NCI-H345 (cell line): ENCODE measurements at places on chromosomes 3 and 15.
A peak's percentile ranks its signal among the peaks of the same experiment; 100 is the strongest.

- DNase-seq, result no peak
Measured at GRCh38 chr15:95718441-95718840, 612.1 kb upstream of the NR2F2 start.

DNA sequence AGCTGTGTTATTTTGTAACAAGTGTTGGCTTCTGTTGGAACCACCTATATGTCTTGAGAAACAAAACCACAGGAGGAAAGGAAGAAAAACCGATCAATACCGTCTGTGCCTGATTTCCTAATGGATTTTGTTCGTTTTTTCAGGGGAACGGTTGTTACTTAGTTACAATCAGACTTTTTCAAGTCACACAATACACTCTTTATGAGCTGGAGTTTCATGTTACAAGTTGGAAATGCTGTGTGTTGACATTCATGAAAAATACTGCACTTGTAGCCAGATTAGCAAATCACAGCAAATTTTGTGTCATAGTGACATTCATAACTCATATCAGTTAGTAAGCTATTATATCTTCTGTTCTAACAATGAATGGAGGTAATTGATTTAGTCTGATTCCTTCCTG, 78.9 kb downstream of the SLTM start:
- no peak for DNase-seq

DNA sequence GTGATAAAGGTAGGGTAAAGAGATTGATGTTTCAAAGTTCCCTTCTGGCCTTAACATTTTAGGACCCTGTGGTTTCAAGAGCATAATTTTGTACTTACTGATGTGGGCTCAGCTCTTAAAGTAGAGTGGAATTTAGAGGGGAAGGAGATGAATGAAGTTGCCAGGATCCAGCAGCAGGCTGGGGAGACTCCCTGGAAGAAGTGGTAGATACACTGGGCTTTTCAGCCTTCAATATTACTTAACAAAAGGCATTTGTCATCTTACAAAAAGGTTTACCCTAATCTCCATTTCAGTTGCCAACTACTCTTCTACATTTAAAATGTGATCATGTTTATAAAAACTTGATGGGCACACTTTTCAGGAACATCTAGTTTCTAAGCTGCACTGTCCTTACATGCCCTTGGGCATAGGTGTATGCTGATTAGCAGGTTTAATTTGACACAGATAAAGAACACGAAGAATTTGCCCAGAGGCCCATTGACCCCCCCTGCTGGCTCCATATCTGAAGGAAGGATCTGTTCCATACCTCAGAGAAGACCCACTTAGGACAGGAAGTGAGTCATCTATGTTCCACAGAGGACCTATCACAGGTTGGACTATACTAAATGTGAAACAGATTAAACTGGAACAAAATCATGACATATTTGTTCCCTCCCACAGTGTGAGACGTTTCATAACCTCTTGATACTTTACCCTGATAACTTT, 93.0 kb upstream of the LPP start:
- peak; percentile 14 for DNase-seq

GRCh38 chr3:114803042-114803695, 343.9 kb downstream of the ZBTB20 start:
- no peak for DNase-seq

- no peak for DNase-seq
Measured at GRCh38 chr3:63582943-63583500, 69.5 kb upstream of the SNTN start.

GRCh38 chr3:24829629-24830229, 335.1 kb upstream of the THRB start:
- no peak for DNase-seq

DNA sequence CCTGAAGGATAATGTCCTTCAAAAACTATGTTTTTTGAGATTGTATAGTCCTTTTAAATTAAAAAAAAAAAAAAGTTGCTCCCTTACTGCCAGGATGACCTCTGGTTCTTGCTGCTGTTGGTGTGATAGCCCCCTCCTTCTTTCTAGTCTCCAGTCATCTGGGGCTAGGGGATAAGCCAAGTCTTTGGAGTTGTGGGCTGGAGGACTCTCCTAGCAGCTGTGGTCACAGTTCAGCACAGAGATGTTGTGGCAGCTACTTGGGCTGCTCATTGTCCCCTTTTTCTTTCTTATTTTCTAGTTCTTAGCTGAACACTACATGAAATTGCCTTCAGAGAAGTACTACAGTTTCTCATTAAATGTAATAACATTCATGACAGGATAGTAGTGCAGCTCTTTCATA, 39.2 kb upstream of the APH1B start:
- no peak for DNase-seq

GRCh38 chr3:162602619-162603018, 1106.0 kb downstream of the OTOL1 start:
- no peak for DNase-seq

GRCh38 chr3:73820431-73820830, 195.7 kb upstream of the PDZRN3 start:
- DNase-seq, result no peak

GRCh38 chr15:40929660-40930429, 705 bp downstream of the DLL4 start:
- DNase-seq, result peak; percentile 37

- DNase-seq, result no peak
Measured at GRCh38 chr3:46370839-46371518, at the start of gene CCR5. Gene CCR5 (plus strand): TSS chr3:46370946. CDS start chr3:46372903, 1,957 bp downstream.

GRCh38 chr3:138011722-138012121, 1.8 kb downstream of the CLDN18 start:
- no peak for DNase-seq

DNA sequence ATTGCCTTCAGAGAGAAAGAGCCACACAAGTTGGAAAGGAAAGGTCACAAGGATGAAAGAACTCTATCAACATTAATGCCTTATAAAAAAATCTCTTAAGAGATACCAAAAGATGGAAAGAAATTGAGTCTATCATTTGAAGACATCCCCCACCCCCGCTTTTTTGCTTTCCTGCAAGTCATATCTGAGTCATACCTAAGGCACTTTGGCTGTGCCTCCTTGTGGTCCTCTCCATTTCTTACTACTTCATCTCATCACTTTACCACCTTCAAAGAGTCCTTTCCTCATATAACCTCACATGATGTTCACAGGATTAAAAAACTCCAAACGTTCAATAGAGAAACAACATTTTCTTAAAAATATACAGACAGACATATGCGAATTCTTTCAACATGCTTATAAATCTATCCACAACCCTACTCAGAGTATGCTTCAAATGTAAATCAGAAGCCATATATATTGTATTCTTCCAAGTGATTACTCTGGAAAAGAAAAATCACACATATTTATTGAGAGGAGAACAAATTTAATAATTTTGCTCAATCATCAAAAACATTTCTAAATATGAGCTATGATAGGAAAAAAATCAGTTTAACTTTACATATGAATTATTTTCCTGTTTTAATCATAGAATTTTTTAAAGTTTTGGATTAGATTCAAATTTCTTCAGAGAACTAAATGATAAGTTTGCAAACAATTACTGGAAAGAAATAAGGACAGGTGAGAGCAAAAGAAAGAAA, 1003.9 kb upstream of the CFAP20DC start:
- DNase-seq, result no peak

- no peak for DNase-seq
Measured at GRCh38 chr3:125428216-125428830, 53.2 kb upstream of the ZNF148 start.

- DNase-seq, result no peak
Measured at GRCh38 chr3:41808618-41809017, 153.3 kb downstream of the ULK4 start.

DNA sequence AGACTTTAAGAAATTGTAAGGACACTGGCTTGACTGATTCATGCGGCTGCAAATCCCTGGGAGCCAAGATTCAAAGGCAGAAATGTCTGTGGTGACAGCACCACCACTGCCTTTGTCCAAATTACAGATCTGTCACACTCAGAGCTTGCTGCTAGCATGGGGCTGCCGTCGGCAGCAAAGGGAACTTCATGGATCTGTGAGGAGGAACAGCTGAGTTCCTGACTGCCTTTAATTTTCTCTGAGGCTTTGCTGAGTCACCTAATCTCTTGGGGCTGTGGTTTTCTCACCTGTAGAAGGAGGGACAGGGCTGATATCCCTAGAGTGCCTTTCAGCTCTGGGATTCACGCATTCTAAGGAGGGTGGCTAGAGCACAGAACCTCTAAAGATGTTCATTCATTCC, 4.1 kb upstream of the PAK6 start:
- DNase-seq, result no peak

- no peak for DNase-seq
Measured at GRCh38 chr3:153043729-153044328, 118.2 kb upstream of the RAP2B start.

- no peak for DNase-seq
Measured at GRCh38 chr15:56758770-56759449, 25.6 kb upstream of the ZNF280D start.

GRCh38 chr15:53693729-53694475, 65.6 kb downstream of the WDR72 start:
- no peak for DNase-seq

DNA sequence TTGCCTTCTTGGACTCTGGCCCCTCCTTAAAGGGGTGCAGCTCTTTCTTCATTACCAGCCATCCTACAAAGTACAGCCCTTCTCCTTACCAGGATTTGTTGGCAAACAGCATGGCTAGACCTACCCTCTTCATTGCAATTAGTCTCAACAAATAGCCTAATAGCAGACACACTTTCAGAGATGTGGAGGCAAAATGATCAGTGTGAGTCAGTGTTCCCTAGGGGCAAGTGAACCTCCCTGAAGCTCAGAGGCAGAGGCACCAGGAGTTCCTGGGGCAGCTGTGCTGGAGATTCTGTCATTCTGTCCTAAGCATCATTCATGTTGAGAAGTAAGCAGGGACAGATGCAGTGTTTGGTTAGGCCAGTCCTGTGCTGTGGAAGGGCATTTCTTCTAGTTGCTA, 14.6 kb upstream of the MECOM start:
- no peak for DNase-seq

DNA sequence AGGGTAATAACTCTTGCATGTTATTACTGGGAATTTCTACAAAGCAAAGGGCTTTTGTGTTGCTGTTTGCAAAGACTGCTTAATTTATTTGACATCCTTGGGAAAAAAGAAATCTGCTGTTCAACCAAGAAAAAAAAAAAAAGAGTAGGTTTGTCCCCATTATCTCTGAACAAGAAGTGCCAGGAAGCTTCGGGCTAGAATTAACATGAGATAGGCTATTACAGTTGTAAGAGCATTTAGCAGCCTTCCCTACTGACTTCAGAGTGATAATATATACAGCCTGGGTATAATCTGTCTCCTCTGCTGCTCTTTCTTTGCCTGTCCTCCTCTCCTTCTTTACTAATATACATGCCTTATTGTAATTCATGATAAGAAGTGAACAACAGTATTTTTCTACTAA, 23.3 kb upstream of the CHMP2B start:
- no peak for DNase-seq

- DNase-seq, result peak; percentile 75
Measured at GRCh38 chr3:178634975-178635374, 98.7 kb downstream of the KCNMB2 start.

- DNase-seq, result no peak
Measured at GRCh38 chr3:126288314-126288713, 68.9 kb downstream of the KLF15 start.

GRCh38 chr15:78239811-78240210, 5.4 kb upstream of the ACSBG1 start:
- no peak for DNase-seq

DNA sequence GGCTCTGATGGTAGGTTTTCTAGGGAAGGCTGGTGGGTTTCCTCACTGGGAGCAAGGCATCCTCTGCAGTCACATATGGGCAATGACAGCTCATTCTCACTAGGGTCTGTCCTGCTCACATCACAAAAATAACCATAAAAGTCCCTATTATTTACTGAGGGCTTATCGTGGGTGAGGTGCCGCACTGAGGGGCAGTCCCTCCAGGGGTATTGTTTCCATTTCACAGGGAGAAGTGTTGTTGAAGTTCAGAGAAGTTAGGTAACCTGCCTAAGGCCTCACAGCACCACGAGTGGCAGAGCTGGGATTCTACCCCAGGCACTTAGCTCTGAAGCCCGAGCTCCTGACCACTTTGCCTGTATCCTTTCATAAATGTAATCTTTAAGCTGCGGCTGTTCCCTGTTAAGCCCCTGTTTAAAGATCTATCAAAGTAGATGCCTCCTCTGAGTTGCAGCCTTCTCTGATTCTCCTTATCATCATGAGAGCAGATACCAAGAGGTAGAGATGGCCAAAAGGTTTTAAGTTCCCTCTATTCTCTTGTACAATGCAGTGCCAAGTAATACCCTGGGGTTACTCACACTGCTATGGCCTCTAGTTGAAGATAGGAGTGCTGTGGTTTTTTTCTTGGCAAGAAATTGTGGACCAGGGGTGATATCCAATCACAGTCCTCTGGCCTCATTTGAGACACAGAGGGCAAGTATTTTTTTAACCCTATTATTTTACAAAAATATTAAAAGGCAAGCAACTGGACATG, 107.0 kb downstream of the RPLP1 start:
- no peak for DNase-seq

GRCh38 chr15:66834881-66835878, 133.1 kb downstream of the SMAD6 start:
- DNase-seq, result no peak

- no peak for DNase-seq
Measured at GRCh38 chr3:157070678-157070999, 89.3 kb downstream of the CCNL1 start.

DNA sequence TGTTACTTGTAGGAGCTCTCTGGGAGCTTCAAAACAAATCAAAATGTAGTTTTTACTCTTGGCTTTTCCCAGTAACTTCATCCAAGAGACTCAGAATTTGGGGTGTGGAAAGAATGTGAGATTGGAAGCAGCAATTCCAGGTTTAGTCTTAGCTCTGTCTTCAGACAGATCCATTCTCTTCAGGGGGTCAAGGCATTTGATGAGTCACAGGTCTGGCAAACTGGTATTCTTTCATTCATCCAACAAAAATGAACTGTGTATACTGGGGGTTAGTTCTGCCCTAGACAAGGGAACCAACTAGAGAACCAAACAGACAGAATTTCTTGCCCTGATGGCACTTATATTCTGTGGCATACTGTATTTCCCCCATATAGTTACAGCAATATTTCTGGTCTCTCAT, 36.3 kb upstream of the CADPS start:
- no peak for DNase-seq

- no peak for DNase-seq
Measured at GRCh38 chr3:28050885-28051284, 190.5 kb upstream of the CMC1 start.

GRCh38 chr3:52623234-52623792, 62.4 kb downstream of the PBRM1 start:
- DNase-seq, result no peak

- DNase-seq, result no peak
Measured at GRCh38 chr15:22902578-22902977, 64.1 kb downstream of the NIPA2 start.

- no peak for DNase-seq
Measured at GRCh38 chr3:62065985-62066693, 307.2 kb downstream of the FEZF2 start.

GRCh38 chr3:100537646-100538338, 45.4 kb downstream of the TMEM45A start:
- DNase-seq, result no peak

DNA sequence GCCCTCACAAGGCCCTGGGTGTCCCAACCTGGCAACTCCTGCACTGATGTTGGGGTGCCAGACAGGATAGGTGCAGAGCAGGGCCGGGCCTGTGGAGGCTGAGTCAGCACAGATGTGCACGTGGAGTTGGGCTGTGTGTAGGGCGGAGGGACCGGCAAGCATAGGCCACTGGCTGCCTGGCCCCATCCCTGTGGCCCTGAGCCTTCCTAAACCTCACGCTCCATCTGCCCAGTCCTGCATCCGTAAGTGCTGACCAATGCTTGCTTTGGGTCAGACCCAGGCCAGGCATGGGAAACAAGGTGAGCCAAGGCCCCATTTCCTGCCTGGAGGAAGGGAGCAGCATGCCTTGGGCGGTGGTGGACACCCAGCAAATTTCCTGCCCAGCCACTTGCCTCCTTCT, 5.8 kb upstream of the IQSEC1 start:
- no peak for DNase-seq

- DNase-seq, result no peak
Measured at GRCh38 chr3:60456180-60456579, 795.1 kb downstream of the FHIT start.
